ENCODE measurements at places on chromosomes 1 and 21.

GRCh38 chr1:18734461-18735223, 104.0 kb downstream of the PAX7 start:
- no peak for DNase-seq

GRCh38 chr1:156080863-156081179, 1.4 kb downstream of the MEX3A start:
- DNase-seq = no peak

GRCh38 chr1:172142324-172142723, 278.2 kb upstream of the C1orf105 start:
- DNase-seq = no peak

DNA sequence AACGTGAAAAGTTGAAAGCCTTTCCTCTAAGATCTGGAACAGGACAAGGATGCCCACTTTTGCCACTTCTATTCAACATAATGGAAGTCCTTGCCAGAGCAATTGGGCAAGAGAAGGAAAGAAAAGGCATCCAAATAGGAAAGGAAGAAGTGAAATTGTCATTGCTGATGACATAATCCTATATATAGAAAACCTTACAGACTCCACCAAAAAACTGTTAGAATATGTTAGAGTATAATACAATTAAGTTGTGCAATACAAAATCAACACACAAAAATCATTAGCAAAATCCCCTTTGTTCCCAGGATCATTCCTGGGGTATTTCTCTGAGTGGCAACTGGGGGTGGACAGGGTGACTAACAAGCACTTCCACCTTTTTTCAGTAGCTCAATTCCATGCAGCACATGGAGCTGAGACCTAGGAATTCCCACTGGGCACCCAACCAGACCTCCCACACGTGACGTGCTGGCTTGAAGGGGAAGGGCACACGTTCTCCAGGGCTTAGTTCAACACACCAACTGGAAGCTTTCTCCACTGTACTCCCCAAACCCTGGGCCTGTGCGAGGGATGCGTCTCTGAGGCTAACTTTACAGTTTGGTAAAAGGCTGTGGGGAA, 9.6 kb downstream of the STUM start:
- no peak for DNase-seq

GRCh38 chr1:55716610-55717009, 501.4 kb upstream of the USP24 start:
- no peak for DNase-seq

GRCh38 chr1:24111262-24111995, 506 bp downstream of the MYOM3 start:
- no peak for DNase-seq
